Naive thymus-derived CD4-positive, alpha-beta T cell (primary cell): ENCODE measurements at places on chromosomes 2 and 18. TPM values are rescaled to one million over a fixed set of nuclear protein-coding genes. Genes with fewer than 3 reads are reported as not detected.

DNA sequence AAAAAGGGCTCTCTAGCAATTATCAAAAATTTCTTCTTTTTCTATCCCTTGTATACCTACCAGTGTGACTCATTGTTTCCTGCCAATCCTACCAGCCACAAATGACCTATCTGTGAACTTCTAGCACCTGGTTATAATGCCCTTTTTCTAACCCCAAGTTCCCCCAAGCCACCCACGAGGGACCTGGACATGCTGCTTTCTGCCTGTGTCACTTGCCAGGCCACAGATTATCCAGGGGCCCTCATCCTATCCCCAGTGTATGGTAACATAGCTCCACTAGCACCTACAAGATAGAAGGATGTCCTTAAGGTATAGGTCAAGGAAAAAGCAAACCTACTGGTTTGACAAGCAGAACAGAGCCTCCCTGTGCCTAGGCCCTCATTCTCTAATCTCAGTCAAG is 26.8 kb downstream of the AAK1 start:
- peaks cover 5% of the 10 kb centered on the region for H3K36me3 ChIP-seq
- no peak overlapping the region for H3K27ac ChIP-seq

GRCh38 chr2:179574061-179574519 is 287.3 kb downstream of the ZNF385B start:
- H3K4me1 ChIP-seq: no peaks in the 10 kb centered on the region
- no peak overlapping the region for H3K27ac ChIP-seq
- no peak for DNase-seq
- no peaks in the 10 kb centered on the region for H3K27me3 ChIP-seq

DNA sequence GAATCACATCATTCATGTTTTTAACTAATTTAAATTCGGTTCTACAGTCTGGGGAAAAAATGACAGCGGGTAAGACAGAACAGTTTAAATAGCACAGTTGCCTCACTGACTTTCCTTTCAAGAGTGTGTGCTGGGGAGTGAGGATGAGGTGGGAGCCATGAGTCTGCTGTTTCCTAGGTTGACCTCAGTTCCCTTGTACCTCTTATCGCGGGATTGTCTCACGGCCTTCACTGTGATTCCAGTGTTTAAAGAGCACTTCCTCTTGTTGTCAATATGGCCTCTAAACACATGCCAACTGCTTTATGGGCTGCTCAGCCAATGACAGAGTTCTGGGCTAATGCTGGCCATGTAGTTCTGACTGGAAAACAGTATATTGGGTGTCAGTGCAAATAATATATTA is 41.6 kb upstream of the ALMS1 start:
- H3K4me3 ChIP-seq: no peak overlapping the region
- no peak for DNase-seq
- no peak overlapping the region for H3K27ac ChIP-seq
- no peaks in the 10 kb centered on the region for H3K36me3 ChIP-seq
- no peaks in the 10 kb centered on the region for H3K4me1 ChIP-seq

DNA sequence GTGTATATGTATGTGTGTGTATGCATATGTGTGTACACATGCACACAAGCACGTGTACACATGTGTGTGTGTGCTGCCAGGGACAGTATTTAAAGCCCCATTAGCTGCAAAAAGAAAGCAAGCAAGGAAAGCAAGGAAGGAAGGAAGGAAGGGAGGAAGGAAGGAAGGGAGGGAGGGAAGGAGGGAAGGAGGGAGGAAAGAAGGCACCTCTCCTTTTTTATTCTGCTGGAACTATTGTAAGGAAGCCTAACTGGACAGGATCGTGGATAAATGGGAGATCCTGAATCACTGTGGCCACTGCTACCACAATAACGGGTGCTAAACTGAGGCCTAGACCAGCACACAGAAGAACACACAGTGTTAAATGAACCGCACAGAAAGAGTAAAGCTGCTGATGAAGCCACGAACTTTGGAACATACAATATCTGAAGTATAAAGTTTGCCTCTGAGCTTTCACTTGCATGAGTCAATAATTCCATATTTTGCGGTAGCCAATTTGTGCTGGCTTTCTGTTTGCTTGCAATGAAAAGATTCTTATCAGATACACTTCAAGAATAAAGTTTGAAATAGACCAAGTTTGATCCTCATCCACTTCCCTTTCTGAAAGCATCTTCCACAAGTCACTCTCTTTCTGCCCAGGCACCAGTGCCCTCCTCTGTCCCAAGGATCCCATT is 15.5 kb downstream of the CACNB4 start:
- H3K27me3 ChIP-seq: no peaks in the 10 kb centered on the region
- H3K4me1 ChIP-seq: no peaks in the 10 kb centered on the region
- no peak overlapping the region for H3K4me3 ChIP-seq
- H3K36me3 ChIP-seq: no peaks in the 10 kb centered on the region
- no peak for DNase-seq

GRCh38 chr2:197037863-197038398 is 111.4 kb upstream of the PGAP1 start:
- H3K4me3 ChIP-seq: no peak overlapping the region
- peaks cover 4% of the 10 kb centered on the region for H3K36me3 ChIP-seq
- no peak overlapping the region for H3K27ac ChIP-seq
- no peak for DNase-seq
- H3K27me3 ChIP-seq: no peaks in the 10 kb centered on the region

DNA sequence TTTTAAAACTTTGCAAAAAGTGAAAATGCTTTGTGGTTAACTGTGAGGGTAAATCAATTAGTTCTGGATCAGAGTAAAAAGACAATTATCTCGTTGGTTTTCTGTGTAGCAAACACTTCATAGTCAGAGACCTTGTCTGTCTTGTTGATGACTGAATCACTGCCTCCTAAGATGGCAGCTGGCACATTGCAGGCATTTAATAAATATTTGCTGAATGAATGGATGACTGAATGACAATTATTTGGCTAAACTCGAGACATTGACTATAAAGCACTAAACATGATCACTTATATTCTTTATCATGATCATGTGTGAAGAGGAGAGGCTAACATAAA is 96.2 kb downstream of the MAIP1 start:
- no peak overlapping the region for H3K4me3 ChIP-seq
- no peaks in the 10 kb centered on the region for H3K4me1 ChIP-seq
- no peak overlapping the region for H3K27ac ChIP-seq
- no peaks in the 10 kb centered on the region for H3K36me3 ChIP-seq
- DNase-seq: no peak
- no peaks in the 10 kb centered on the region for H3K27me3 ChIP-seq

- DNase-seq: no peak
- no peak overlapping the region for H3K27ac ChIP-seq
- no peak overlapping the region for H3K4me3 ChIP-seq
- no peaks in the 10 kb centered on the region for H3K4me1 ChIP-seq
- no peaks in the 10 kb centered on the region for H3K27me3 ChIP-seq
- H3K36me3 ChIP-seq: no peaks in the 10 kb centered on the region
These were observed 94.4 kb downstream of the CRIM1 start for GRCh38 chr2:36449943-36450392.

DNA sequence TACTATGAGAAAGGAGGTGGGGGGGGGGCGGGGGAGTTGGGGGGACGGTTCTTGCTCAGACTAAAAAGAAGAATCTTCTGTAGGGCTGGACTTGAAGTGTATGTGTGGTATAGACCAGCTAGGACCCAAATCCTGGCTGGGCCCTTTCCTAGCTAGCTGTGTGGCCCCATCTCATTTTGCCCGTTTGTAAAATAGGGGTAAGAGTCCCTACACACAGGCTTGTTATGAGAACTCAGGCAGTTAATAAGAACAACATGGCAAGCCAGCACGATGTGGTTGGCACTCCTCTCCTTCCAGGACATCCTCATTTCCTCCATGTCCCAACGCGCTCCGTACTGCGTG is 1.1 kb downstream of the EVA1A start:
- no peak overlapping the region for H3K4me3 ChIP-seq
- no peaks in the 10 kb centered on the region for H3K27me3 ChIP-seq
- H3K4me1 ChIP-seq: no peaks in the 10 kb centered on the region

DNA sequence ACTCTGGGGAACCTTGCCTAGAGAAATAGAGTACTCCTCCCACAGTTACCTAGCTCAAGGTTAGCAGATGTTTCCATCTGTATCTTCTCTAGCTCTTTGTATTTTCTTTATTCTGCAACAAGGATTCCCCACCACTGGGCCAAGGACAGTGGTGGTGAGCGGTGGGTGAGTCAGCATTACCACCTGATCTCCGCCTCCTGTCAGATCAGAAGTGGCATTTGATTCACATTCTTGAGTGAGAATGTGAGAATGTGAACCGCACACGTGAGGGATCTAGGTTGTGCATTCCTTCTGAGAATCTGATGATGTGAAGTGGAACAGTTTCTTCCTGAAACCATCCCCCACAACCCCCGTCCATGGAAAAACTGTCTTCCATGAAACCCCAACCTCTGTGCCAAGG is 9.0 kb downstream of the EPB41L3 start:
- H3K4me1 ChIP-seq: no peaks in the 10 kb centered on the region
- H3K27ac ChIP-seq: no peak overlapping the region
- no peak overlapping the region for H3K4me3 ChIP-seq
- DNase-seq: no peak

GRCh38 chr2:98895221-98895620 is 40.8 kb downstream of the CRACDL start:
- H3K4me1 ChIP-seq: no peaks in the 10 kb centered on the region
- H3K4me3 ChIP-seq: no peak overlapping the region
- H3K27ac ChIP-seq: no peak overlapping the region
- no peaks in the 10 kb centered on the region for H3K36me3 ChIP-seq
- no peak for DNase-seq

GRCh38 chr2:203572316-203572715 is 37.2 kb upstream of the RAPH1 start:
- H3K4me1 ChIP-seq: no peaks in the 10 kb centered on the region
- no peak overlapping the region for H3K27ac ChIP-seq
- H3K27me3 ChIP-seq: no peaks in the 10 kb centered on the region
- no peak overlapping the region for H3K4me3 ChIP-seq

- no peak for DNase-seq
- no peaks in the 10 kb centered on the region for H3K36me3 ChIP-seq
- no peaks in the 10 kb centered on the region for H3K27me3 ChIP-seq
- H3K4me1 ChIP-seq: peaks cover 13% of the 10 kb centered on the region
- H3K4me3 ChIP-seq: peak overlapping the region; percentile 62
These were observed 2.5 kb downstream of the CRIM1 start for GRCh38 chr2:36357847-36358659.

DNA sequence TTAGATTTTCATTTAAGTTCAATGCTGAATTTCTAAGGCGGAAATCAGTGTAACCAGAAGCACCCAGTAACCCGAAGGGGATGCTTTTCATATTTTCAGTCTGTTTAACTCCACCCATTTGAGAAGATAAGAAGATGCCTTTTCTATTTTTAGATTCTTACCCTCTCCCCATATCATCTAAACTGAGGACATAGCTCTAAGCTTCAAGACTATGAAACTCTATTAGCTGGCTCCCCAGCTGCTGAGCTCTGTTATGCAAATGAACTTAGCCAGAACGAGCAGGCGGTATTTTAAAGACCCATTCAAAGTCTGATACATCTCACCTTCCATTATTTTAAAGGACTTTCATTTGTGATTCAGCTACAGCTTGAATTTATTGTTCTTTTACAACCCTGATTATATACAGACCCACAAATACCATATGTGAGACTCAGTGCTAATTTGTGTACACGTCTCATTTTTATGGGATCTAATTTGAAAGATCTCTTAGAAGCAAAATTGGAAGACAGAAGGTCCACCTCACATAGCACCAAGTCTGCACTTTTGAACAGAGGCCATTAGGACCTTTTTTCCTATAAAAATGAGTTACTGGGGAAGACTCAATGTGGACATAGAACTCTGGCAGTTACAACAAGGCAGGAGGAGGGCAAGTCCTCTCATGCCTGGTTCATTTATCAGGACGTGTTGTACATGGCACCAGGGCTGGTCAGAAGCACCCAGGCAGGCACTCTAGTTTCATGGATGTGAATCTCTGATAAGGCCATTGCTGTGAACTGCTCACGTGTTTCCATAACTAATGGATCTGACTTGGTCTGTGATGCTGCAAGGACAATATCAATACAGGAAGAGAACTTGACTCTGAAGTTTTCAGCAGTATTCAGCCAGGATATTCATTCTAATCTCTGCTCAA is 16.3 kb downstream of the CDC42EP3 start:
- no peak overlapping the region for H3K27ac ChIP-seq
- no peak overlapping the region for H3K4me3 ChIP-seq
- DNase-seq: no peak
- H3K27me3 ChIP-seq: no peaks in the 10 kb centered on the region
- peaks cover 44% of the 10 kb centered on the region for H3K4me1 ChIP-seq

DNA sequence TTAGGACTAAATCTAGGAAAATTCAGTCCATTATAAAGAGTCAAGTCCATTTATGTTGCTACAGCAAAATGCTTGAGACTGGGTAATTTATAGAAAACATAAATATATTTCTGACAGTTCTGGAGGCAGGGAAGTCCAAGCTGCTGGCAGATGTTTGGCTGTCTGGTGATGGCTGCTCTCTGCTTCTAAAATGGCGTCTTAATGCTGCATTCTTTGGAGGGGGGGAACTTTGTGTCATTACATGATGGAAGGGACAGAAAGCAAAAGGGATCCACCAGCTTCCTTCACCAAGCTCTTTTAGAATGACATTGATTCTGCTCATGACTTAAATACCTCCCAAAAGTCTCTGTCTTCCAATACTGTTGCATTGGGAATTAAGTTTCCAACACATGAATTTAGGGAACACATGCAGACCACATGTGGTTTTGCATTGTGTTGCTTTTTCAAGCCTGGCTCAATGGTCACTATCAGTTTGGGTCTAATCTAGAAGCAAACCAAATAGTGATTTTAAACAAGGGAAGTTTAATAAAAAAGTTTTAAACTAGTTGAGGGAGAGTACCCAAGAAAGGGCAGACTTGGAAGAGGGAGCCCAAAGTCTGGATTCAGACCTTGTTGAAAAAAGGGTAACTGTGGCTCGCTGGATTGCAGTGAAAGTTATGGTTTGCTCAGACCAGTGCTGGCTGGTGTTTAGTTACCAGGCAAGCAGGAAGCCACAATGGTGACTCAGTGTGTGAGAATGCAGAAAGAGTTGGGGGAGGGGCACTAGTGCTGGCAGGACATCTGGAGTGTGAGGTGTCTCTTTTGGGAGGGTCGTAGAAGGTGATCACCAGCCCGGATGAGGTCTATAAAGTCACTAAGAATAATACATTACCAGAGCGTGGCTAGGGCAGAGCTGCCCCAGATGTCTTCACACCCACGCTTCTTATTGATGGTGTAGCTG is 30.8 kb downstream of the C18orf54 start:
- no peaks in the 10 kb centered on the region for H3K4me1 ChIP-seq
- H3K4me3 ChIP-seq: no peak overlapping the region
- no peak for DNase-seq
- H3K27ac ChIP-seq: no peak overlapping the region
- no peaks in the 10 kb centered on the region for H3K36me3 ChIP-seq
- no peaks in the 10 kb centered on the region for H3K27me3 ChIP-seq

DNA sequence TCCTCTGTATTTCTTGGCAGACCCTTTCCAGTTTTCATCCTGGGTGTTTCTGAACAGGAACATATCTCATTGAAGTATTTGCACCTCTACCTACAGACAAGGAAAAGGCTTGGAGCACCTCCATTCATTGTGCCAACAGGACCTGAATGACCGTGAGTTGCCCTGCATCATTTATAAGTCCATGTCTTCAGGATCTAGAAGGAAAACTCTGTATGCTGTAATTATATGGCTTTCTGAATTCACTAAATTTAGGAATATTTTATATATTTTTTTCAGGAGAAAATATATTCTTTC is 402.3 kb upstream of the SLC14A2 start:
- no peak overlapping the region for H3K4me3 ChIP-seq
- no peak for DNase-seq
- H3K27ac ChIP-seq: no peak overlapping the region
- no peaks in the 10 kb centered on the region for H3K36me3 ChIP-seq

Gene TANK
- polyA plus RNA-seq: 45.5 TPM

Gene MARCO
- not detected for polyA plus RNA-seq

Gene INHA
- polyA plus RNA-seq: not detected

Gene CD8B2
- not detected for polyA plus RNA-seq

Gene RUFY4
- not detected for polyA plus RNA-seq

Gene PKP4
- polyA plus RNA-seq: 1.3 TPM

Gene FEV
- not detected for polyA plus RNA-seq

Gene GULP1
- not detected for polyA plus RNA-seq

Gene ABCB11
- polyA plus RNA-seq: not detected

Gene MAPRE3
- polyA plus RNA-seq: 2.6 TPM

Gene ANKRD30B
- not detected for polyA plus RNA-seq
